NB4 (cell line): ENCODE measurements at places on chromosomes 4 and X.
A peak's percentile ranks its signal among the peaks of the same experiment; 100 is the strongest.

DNA sequence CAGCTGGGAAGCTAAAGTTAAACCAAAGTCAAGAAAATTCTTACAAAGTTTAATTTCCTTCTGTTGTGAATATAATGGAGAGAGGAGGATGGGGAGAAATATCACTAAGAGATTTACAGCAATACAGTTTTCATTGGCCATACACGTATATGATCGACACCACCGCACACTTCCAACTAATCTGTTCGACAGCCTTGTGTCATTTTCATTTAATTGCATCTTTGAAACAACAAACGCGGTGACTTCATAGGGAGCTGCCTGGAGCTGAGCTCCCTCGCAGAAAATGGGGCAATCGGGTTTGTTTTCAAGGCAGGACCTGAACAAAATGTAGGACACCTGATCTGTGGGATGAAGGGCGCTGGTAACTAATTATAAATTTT lies 1.3 kb downstream of the PTPN13 start:
- DNase-seq: peak; percentile 66

- DNase-seq: no peak
These were observed 19.3 kb upstream of the HTRA3 start for GRCh38 chr4:8250227-8250626.

GRCh38 chr4:40621229-40621591 lies 8.5 kb downstream of the RBM47 start:
- DNase-seq: no peak

GRCh38 chrX:47560179-47560933 lies 649 bp upstream of the ARAF start:
- no peak for DNase-seq

- no peak for DNase-seq
These were observed 25.3 kb downstream of the FBXW7 start for GRCh38 chr4:152510349-152511147.

- peak; percentile 14 for DNase-seq
These were observed 78.8 kb downstream of the TMEM47 start for GRCh38 chrX:34578237-34578636.

GRCh38 chrX:40167850-40168479 lies 70.2 kb upstream of the BCOR start:
- no peak for DNase-seq

DNA sequence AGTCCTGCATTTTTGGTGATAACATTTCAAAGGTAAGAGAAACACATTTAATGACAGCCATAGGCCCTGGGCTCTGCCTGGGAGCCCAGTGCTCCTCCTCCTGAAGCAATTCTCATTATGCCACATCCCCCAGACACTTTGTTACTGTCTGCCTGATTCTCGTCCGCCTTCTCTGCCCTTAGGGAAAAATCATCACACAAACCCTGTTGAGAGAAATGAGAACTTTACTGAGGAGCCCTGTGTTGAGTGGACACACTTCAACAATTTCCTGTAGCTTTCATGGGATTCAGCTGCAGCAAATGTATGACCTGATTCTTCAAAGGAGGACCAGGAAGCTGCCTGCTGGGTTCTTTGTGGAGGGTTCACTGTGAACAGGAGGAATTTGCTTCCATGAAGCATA lies 566.5 kb upstream of the FRG1 start:
- DNase-seq: no peak

DNA sequence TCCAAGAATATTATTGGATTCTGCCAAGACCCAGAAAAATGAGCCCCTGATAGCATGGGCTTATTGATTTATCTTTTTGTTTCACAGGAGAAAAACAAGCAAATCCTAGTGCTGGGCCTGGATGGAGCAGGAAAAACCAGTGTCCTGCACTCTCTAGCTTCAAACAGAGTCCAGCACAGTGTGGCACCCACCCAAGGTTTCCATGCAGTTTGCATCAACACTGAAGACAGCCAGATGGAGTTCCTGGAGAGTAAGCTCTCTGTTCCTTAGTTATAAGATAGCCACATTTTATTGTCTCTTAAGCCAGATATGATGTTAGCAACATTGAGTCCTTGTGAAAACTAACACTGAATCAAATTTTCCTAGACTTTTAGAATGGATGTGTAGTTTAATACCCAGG lies 5.5 kb downstream of the ARL9 start:
- no peak for DNase-seq

DNA sequence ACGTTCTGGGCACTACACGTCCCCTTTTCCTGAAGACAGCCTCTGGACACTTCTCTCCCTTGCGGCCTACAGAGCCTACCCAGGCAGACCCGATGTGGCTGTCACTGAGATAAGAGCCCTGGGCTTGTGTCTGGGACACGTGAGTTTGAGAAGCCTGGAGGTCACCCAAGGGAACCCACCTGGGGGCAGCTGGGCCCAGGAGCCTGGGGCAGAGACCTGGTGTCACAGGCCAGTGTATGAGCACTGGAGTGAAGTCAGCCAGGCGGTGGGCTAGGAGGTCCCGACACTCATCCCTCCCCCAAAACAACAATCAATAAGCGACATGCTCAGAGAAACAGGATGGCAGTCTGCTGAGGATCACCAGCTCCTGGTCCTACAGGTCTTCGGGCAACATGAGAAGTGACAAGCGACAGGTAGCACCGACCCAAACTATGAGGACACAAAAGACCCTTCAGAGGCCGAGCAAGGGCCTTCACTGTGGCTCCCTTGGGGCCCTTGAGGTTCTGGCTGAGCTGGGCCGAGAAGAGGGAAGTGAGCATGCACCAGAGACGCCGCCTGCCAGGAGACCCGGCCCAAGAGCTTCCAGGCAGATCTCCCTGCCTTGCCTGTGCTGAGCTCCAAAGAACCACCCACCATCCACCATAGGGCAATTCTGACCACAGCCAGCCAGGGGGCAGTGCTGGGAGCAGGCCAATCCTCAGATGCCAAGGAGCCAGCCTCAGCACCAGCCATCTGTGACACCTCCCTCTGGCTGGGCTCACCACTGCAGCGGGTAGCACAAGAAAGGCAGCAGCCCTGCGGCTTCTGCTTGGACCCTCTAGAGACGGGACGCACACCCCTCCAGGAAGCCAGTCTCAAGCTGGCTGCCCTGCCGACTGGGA lies 11.0 kb upstream of the DUSP9 start:
- peak; percentile 73 for DNase-seq

DNA sequence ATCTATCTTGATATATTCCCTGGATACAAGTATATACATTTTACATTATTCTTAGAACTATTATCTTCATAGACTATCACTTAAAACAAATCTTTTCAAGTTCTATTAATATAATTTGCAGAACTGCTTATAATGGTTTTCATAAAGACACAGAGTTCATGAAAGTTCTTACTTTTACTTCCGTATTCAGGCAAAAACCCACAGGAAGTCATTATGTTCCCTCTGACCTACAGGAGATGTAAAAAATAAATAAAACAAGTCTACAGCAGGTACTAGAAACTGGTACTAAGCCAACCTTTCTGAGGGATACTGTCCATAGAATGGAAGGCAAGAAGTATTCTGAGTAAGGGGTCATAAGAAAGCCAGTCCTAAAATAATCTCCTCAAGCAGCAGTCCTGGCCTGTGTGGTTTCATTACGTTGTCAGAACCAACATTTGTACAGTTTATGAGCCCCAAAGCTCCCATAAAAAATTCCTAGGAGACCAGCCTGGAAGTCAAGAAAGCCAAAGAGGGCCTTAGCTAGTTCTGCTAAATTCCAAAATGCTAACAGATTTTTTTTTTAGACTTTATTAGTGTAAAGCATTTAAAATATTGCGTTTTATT lies 68.6 kb downstream of the CAMK2D start:
- peak; percentile 15 for DNase-seq

DNA sequence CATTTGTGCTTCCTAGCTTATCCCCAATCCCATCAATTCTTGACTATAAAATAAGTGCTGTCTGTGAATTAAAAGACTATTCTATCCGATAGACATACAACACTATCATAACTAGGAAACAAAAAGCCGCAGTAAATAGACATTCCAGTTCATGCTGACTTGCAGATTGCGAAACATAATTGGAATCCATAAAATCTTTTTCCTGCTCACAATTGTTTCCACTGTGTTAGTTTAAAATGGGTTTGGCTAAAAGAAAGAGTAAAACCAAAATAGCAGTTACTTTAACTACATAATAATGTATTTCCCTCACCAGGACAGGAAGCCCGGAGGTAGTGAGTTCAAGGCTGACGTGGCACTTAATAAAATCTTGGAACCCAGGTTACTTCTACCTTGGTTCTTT lies 17.2 kb downstream of the SMIM31 start:
- no peak for DNase-seq

DNA sequence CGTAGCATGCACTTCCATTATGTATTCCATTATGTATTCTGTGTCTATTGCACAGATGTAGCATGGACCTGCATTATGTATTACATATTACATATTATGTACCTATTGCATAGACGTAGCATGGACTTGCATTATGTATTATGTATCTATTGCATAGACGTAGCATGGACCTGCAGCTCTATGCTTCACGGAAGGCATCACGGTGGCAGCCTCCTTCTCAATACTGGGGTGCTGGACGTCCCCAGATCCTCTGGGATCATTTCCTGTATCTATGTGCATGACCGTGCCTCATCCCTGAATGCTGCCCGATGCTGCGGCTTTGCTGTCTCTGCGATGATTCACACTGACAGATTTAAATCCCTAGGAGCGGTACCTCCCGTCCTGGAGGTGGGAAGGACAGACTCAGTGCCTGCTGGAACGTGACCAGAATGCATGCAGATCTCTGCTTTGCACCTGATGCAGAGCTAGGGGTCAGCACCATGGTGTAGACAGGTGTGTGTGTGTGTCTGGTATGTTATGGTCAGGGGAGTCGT lies 317.5 kb downstream of the DHRSX start:
- no peak for DNase-seq

DNA sequence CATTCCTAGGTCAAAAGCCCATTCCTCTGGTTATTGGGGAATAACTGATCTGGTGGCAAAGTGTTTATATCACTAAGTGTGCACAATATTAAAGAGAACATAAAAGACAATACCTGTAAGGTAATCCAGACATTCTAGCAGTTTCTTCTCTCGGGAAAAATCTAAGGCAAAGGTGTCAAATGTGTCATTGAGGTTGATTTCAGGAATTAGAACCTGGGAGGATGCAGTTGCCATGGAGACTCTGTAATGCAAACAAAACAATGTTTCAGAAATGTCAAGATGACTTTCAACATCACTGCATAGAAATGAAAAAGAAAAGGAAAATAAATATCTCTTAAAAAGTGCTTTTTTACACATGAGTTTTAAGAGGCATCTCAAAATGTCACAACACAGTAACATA lies 145.9 kb downstream of the MID1 start:
- DNase-seq: no peak

- DNase-seq: no peak
These were observed 196.4 kb upstream of the DDX53 start for GRCh38 chrX:22803353-22803752.

DNA sequence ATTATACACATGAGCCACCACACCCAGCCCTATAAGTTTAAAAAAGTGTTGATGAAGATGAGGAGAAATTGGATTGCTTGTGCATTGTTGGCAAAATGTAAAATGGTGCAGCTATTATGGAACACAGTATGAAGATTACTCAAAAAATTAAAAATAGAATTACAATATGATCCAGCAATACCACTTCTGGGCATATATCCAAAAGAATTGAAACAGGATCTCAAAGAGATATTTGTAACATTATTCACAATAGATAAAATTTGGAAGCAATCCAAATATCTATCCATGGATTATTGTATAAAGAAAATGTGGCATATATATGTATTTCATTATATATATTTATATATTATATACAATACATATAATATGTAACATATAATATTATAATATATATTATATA lies 515.6 kb upstream of the GNPDA2 start:
- DNase-seq: no peak

DNA sequence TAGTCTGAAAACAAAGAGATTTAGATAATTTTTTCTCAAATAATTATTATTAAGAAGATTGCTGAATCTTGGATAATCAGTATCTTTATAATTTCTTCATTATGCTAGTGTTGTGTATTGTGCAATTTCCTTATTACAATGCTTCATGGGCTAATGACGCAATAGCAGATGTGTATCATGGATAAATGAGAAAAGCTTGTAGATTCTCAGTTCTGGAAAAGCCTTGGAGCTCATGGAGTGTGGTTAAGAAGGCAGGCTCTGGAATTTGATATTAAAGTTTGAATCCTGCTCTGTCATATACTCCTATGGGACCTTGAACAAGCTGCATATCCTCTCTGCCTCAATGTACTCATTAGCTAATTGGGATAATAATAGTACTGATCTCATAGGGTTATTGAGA lies 18.9 kb upstream of the CXCL8 start:
- DNase-seq: peak; percentile 66

GRCh38 chrX:18647621-18648020 lies 24.3 kb downstream of the RS1 start:
- peak; percentile 26 for DNase-seq

DNA sequence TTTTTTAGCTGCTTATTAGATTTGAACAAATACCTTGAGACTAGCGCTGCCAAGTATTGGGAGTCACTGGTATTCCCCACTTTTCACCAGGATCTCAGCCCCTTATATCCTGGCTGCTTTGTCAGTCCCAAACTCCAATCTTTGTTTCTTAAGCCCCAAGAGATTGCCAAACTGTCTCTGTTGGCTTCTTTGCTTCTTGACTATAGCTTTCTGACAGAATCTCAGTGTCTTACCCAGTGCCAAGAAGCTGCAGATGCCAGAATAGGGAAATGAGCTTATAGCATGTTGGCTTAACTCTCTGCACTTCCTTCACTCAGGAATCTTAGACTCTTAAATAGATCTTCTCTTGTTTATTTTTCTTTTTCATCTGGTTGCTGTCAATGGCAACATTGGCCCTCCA lies 297.5 kb upstream of the DCAF8L1 start:
- no peak for DNase-seq

GRCh38 chr4:85398276-85398675 lies 76.7 kb upstream of the ARHGAP24 start:
- no peak for DNase-seq

GRCh38 chr4:125986307-125986706 lies 671.6 kb downstream of the FAT4 start:
- DNase-seq: no peak

- DNase-seq: no peak
These were observed 3.6 kb downstream of the SASH3 start for GRCh38 chrX:129783291-129783713.

DNA sequence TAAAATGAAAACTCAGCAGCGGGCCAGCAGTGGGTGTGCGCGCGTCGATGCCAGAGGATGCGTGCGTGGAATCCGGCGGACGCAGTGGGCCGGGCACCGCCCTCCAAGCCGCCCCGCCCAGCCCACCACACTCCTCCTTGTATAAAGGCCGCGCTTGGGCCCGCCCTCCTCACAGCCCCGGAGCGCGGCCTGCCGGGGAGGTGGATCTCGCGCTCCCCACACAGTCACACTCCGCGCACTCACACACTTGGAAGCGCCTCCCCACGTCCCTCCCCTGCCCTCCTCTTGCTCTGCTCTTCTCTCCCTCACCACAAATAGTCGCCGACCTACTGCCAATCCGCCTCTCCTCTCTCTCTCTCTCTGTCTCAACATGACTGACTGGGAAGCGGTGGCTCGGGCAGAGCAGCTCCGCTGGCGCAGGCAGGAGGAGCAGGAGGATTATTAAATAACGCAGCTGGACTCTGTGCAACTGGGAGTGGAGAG lies at the start of gene CCSER1:
CCSER1 (plus strand) TSS at position 172 of the 483 bp plus-strand sequence.
- no peak for DNase-seq

GRCh38 chr4:118033148-118034052 lies 886 bp upstream of the NDST3 start:
- DNase-seq: peak; percentile 54

GRCh38 chrX:131393426-131393825 lies 104.3 kb upstream of the IGSF1 start:
- DNase-seq: no peak

GRCh38 chr4:43471950-43472349 lies 579.4 kb downstream of the GRXCR1 start:
- peak; percentile 18 for DNase-seq
